Type B pancreatic cell (in vitro differentiated cells): ENCODE measurements at places on chromosomes 7 and 10.

- no peak for DNase-seq
Measured at GRCh38 chr10:4051011-4051640, 266.1 kb upstream of the KLF6 start.

- DNase-seq, result no peak
Measured at GRCh38 chr7:135745703-135746312, 2.8 kb downstream of the FAM180A start.

GRCh38 chr7:54066643-54067042, 475.5 kb upstream of the VSTM2A start:
- no peak for DNase-seq

GRCh38 chr10:77121829-77122228, 515.8 kb downstream of the KCNMA1 start:
- DNase-seq, result no peak

- no peak for DNase-seq
Measured at GRCh38 chr10:44775402-44775741, 135.8 kb upstream of the TMEM72 start.

GRCh38 chr7:115087437-115087836, 165.5 kb downstream of the MDFIC start:
- DNase-seq, result no peak

DNA sequence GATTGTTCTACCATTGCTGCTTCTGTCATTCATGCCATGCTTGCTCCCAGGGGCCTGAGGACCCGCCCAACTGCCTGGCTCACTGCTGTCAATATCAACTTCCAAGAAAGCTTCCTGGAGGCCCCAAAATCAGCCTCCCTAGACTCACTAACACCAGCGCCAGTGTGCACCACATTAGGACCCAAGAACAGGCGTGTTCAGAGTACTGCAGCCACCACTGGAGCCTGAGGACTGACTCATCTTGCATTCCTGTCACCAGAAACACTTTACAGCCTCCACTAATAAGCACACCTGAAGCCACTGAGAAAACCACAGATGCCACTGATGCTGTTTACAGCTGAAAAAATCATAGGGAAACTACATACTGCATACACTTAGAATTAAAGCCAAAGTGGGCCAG, 1284.3 kb downstream of the TYW1 start:
- DNase-seq, result no peak

DNA sequence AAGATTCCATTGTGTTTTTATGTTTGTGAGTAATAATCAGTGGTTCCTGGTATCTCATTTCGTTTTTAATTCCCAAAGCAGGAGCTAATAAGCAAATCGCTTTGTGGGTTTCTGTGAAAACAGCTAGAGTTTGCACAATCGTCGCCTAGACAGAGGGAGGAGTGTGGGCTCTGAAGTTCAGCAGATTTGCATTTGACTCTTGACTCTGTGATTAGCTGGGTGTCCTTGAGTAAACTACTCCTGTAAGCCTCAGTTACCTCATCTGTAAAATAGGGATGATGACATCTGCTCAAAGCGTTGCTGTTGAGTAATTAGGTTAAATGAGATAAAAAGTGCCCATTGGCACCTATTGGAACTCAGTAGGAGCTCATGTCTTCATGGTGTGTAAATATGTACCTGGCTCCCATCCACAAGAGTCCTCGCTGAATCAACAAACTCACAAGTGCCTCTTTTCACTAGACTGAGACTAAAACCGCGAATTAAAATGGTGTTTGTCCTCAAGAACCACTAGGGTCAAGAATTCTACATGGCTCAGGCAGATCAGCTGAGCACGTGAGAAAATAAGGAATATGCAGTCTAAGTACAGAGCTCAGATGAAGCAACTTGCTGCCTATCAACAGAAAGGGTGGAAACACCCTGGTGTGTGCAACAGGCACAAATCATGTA, 385.8 kb upstream of the C7orf33 start:
- no peak for DNase-seq

DNA sequence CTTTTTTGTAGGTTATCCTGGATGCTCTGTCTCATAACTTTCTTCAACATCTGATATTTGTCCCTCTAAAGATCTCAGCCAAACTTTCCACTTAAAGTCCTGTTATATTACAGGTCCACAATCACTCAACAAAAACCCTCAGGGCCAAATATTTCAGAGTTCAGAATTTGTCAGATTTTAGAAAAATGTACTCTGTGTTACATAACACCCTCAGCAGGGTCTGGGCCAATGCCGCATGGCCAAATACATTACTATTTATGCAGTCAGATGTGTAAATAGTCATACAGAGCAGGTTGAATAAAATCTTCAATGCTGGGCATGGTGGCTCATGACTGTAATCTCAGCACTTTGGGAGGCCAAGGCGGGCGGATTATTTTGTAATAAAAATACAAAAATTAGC, 11.5 kb downstream of the RAB19 start:
- no peak for DNase-seq

DNA sequence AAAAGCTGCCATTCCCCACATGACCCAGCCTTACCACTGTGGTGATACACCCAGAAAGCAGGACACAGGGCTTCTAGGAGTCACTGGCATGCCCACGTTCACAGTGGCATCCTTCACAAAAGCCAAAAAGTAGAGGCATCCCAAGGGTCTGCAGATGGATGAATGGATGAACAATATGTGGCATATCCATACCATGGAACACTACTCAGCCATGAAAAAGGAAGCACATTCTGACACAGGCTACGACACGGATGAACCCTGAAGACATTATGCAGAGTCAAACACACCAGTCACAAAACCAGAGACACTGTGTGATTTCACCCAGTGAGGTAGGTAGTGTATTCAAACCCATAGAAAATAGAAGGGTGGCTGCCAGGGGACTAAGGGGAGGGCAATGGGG, 104.7 kb upstream of the DDC start:
- DNase-seq, result no peak

- no peak for DNase-seq
Measured at GRCh38 chr7:150466477-150466876, 16.0 kb downstream of the GIMAP8 start.

GRCh38 chr7:143504937-143505297, 27.2 kb downstream of the TAS2R41 start:
- DNase-seq, result no peak
